Thoracic aorta (tissue), 2 donors: ENCODE measurements at places on chromosomes 6 and 20. TPM values are rescaled to one million over a fixed set of nuclear protein-coding genes. Genes with fewer than 3 reads are reported as not detected.

DNA sequence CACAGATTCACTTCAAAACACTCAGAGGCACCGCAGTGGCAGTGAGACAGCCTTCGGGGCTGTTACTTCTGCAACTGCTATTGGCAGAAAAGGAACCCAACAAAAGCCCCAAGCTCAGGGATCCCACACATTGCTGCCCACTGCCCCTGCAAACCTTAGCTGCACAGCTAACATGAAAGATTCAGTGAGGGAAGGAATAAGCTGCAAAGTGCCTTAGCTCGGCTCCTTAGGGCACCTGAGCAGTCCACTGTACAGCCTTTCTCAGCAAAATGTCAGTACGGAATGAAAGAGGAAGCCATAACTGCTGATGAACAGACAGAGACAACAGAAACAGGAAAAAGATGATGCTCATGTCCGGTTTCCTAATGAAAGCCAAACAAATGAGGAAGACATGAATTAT is 179.7 kb upstream of the SHLD1 start:
- H3K4me3 ChIP-seq, result no peak overlapping the region
- H3K36me3 ChIP-seq, result peaks cover 18% of the 10 kb centered on the region
- no peaks in the 10 kb centered on the region for H3K27me3 ChIP-seq
- no peaks in the 10 kb centered on the region for H3K4me1 ChIP-seq
- DNase-seq, result no peak
- H3K27ac ChIP-seq, result peak overlapping the region; percentile 40

Gene SLC22A7
- not detected for total RNA-seq

GRCh38 chr6:144418959-144419545 is 133.9 kb downstream of the UTRN start:
- peaks cover 7% of the 10 kb centered on the region for H3K36me3 ChIP-seq
- peaks cover 24% of the 10 kb centered on the region for H3K4me1 ChIP-seq
- no peak overlapping the region for H3K27ac ChIP-seq
- DNase-seq, result no peak

- no peaks in the 10 kb centered on the region for H3K27me3 ChIP-seq
- no peak overlapping the region for H3K27ac ChIP-seq
- H3K36me3 ChIP-seq, result no peaks in the 10 kb centered on the region
Measured at GRCh38 chr20:60299951-60300350, 341.7 kb downstream of the CDH26 start.
